ENCODE measurements at places on chromosomes 1 and 21.

- no peak for DNase-seq
These were observed 4.0 kb upstream of the FCGR2A start for GRCh38 chr1:161501234-161501633.

DNA sequence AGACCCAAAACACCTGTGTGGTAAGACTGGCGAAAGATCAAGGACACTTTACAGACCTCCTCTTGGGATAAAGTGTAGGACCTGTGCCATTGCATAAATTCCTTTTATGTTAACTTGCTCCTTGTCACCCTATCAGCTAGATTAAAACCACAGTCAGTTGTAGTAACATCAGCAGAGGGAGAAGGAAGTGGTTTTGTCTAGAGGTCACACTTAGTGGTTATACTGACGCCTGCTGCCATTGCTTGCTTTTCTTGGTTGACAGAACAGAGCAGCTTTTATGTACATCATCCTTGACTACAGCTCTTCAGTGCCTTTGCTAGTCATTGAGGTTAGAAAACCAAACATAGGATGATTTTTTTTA lies 101.4 kb downstream of the PBX1 start:
- no peak for DNase-seq

- DNase-seq, result no peak
These were observed 104.6 kb downstream of the ENAH start for GRCh38 chr1:225548140-225548857.

GRCh38 chr1:179742291-179742690 lies 800 bp upstream of the FAM163A start:
- DNase-seq, result no peak

DNA sequence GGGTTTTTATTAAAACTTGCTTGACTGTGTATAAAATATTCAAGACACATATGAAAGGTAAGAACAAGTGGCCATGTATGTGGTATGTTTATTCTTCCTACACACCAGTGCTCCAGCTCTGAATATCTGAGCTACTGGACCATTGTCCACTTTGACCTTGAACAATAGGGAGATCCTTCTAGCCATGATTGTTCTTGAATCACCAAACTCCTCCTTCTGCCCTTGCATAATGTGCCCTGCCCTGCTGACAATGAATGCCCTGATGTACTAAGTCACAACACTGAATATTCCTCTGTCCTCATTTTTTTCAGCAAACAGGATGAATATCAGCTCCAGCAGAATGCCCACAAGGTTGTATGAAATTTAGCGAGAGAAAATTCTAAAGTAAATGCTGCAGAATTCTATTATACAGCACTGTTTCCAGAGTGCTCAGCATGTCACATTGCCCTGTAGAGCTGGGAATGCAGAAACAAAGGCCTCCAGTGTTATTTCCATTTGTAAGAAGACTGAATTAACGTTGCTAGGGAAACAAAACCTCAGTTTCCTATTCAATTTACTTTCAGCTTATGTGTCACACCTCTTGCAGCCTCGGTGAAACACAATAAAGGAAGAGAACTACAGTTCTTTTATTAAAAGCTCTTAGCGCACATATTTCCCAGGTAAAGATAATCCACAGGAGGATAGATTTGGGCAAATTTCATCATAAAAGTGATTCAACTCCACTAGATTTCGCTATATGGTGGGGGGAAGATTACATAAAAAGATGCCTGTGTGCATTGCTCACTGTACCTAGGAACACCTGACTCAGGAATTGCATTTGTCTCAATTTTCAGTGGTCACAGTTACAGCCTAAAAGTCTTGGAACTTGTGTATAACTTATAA lies 187.4 kb upstream of the ATP1B1 start:
- DNase-seq, result no peak

- no peak for DNase-seq
These were observed 8.3 kb upstream of the MEF2D start for GRCh38 chr1:156508955-156509234.

DNA sequence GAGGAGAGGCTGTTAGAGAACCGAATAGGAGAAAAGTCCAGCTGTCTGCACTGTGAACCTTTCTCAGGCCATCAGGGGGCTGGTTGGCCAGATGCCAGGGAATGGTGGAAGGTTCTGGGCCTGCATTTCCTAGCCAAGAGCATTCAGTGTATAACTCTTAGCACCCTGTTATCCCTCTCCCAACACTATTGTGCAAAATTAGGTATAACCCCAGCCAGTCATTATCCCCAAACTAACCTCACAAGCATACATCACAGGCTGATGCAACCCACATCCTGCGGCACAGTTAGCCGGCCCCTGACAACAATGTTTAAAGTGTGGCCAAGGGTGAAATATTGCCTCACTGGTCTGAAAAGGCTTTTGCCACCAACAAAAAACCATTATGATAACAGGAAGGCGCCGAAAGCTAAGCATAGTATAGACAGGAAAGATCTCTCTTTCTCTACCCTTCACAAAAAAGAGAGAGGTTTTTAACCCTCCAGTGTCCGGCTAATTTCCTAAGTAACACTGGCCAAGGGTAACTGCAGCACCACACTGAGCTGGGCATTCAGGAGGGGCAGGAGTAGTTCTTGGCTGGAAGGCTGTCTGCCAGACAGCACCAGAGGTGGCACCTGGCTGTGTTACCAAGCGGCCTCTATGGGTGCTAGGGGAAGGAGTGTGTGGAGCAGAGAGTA lies 77.3 kb upstream of the BCAR3 start:
- peak; percentile 9 for DNase-seq

DNA sequence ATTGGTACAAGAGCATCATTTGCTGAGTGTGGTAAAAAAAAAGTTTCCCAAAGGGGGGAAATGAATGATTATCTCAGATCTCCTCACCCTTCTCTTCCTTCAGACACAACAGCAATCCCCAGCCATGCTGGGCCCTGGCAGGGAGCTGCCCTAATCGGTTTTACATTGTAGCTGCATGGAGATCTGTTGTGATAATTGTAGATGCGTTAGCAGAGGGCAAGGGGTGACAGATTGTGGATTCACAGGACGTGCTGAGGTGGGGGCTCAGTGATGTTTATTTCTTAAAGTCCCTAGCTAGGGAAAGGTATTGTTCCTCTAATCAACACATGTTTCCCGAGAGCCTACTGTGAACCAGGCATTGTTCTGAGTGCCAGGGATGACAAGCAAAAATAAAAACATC lies 304.1 kb downstream of the PBX1 start:
- no peak for DNase-seq

DNA sequence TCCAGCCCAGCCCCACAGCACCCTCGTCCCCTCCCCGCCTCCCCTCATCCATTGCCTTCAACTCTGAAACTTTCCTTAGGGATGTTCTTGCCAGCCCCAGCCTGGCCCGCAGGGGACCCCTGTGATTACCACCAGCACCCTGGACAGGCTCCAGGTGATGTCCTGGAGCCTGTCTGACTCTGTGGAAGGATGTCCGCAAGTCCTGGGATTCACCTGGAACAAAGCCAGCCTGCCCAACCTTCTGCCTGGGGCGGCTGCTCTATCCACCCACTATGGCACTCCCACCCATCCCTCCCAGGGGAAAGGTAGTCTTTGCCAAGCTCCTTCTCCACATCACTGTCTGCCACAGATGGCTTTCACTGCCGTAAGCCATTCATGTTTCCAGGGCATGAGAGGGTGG lies 24.4 kb upstream of the PTPRF start:
- no peak for DNase-seq

DNA sequence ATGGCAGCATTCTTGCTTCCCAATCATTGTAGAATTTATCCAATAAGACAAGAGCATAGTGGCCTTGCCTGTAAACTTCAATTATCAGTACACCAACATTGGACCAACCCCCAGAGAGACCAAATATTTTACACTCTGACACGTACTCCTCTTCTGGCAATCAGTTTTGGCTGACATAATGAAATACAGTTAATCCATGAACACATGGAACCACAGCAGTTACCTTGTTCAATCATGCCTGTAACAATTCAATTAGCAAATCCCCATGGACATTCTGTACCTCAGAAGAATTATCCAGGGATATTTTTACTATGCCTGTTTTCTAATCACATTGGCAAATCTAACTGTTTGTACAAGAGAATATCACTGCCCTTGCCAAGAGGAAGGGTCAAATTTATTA lies 2162.0 kb downstream of the MRPL39 start:
- no peak for DNase-seq

DNA sequence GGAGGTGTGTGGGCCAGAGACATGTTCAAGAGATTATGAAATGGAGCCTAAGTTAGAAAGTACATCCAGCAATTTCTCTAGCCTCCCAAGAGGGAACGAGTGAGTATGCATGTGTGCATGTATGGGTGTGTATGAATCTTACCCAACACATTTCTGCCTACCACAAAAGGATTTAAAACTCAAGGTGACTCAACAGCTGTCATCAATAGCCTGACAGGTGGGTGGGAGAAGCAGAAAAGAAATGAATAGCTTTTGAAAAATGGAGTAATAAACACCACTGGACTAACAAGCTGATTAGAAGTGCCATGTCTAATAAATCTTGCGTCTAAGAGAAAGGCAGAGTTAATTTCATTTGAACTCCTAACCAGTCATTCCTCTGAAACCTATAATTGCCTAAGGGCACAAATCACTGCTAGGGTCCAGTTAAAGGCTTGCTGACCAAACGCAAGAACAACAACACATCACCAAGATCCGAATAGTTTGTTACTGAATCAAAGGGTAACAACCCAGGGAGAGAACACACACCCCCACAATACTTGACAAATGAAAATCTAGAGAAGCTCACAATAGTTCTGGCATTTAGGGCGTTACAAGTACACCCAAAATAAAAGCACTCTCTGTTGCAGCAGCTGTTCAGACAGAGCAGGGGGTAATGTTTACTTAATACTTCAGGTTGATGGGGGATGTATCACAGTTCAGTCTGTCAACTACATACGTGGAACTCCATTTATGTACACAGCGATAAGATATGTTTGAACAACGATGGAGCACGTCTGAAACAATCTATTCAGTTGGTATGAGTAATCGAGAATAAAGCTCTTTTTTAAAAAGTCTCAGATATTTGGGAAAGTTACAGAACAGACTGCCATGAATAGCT lies 1.4 kb downstream of the KIAA0319L start:
- DNase-seq, result no peak

GRCh38 chr1:230083053-230083452 lies 16.0 kb downstream of the GALNT2 start:
- no peak for DNase-seq

DNA sequence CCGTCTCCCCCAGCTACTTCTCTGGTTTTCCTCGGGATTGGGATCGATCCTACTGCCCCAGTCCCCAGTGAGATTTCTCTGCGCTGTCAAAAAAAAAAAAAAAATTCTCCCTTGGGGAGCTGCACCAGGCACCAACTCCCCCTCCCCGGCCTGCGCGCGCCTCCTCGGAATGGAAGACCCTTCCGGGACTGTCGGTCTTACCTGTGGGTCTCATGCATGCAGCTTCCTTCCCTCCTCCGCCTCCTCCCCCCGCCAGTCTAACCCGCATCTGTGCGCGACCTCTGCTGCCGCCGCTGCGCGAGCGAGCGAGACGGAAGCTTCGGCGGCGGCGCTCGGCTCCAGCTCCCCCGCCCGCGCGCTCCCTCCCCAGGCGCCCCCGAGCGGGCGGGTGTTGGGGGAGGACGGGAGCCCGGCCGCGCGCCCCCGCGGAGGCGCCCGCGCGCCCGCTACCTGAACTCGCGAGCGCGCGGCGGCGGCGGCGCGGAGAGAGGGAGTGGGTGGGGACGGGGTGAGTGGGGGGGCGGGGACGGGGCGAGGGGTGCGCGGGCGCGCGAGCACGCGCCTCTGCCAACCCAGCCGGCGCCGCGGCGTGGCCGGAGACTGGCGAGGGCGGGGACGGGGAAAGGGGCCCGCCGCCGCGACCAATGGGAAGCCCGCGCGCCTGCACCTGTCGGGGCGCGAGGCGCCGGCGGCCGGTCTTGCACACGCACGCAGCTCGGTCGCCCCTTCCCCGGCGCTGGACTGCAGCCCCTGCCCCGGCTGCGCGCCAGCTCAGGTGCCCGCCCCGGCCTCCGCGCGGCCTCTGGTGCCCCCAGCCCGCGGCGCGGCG lies at the start of gene SUSD4:
TSS of gene SUSD4 (minus strand) at position 321 of the 829 bp plus-strand sequence. CDS start 751 bp downstream, outside the sequence.
- no peak for DNase-seq

- DNase-seq, result no peak
These were observed 89.7 kb upstream of the RGS1 start for GRCh38 chr1:192485692-192486436.

DNA sequence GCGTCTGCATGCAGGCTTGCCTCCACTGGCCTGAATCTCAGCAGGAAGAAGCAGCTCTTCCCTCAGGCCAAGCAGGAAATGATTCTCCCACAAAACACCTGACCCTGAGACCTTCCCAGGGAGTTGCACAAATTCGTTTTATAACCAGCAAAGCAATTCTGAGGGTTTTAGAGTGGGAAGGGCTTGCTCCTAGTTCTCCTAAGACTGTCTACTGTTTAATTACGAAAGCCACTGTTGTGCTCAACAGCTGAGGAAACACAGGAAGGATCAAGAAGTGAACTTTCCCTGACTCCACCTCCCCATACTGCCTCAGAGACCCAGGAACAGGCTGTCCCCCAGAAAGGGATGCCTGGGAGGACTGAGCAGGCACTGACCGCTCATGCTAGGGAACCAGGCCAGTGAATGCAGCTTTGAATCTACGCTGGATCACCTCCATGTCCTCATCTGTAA lies 37.0 kb upstream of the PUM1 start:
- no peak for DNase-seq

DNA sequence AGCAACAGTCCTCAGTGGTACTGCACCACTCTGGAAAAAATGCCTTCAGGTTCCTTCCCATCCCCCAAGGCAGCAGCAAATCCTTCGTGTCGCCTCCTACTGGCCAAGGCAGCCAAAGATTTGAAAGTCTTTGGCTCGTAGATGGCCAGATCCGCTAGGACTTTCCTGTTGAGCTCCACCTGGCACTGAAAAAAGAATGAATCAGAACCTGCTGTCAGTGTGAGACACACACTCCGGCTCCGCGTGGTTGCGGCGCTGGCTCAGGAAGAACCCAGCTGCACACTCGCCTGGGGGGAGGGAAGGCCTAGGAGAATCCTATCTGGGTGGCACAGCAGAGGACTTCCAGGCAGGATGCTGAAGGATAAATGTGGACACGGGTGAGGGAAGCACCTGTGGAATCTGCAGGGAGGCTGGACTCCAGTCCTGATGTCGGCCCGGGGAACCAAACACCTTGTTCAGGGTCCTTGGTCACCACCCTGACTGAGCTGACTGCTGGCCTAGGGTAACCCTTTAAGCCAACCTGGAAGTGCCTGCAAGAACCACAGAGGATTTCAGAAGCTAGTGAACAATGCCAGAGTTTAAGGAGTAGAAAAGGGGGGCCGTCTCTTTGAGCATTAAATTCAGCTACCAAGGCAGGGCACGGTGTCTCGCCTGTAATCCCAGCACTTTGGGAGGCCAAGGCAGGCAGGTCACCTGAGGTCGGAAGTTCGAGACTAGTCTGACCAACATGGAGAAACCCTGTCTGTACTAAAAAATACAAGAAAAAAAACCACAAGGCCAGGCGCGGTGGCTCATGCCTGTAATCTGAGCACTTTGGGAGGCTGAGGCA lies 3.2 kb upstream of the CCNL2 start:
- no peak for DNase-seq

GRCh38 chr1:218669431-218669830 lies 324.3 kb downstream of the TGFB2 start:
- DNase-seq, result no peak
